ENCODE measurements at places on chromosomes 1 and 21.

DNA sequence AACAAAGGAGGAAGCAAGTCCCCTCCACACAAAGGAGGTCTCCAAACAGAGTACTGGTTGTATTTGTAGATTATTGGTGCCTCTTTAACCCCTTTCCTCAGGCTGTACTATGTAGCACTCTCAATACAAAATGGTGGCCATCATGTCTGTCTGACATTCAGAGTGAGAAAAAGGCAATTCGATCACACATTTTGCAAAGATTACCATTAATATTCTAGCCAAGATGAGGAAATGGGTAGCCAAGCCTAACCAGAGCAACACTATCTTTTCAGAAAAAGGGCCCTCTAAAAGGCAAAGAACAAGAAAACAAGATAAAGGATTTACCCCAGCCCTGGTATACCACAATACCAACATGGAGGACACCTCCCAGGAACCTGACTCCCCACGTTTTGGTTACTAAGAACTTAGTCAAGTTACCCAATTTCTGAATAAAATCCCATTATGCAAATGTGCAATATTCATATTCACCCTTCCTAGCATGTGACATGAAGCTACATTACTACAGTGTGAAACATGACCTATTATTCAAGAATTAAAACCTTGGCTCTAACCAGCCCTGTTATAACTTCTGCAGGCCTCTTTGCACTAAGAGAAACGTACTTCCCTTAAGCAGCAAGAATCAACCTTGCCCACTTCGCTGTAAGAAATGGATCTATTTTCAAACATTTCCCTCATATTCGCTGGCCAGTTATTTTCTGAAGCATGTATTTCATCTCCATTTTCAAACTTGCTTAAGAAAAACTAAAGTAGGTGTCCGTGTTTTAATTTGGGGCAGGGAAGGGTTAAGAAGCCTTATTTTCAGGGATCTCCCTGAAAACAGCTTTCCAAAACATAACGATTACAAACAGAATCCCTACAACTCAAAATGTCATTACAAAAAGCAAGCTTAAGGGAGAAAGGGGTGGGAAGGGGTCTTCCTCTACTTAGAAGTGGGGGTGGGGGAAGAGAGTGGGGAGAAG is 2.1 kb downstream of the KDM5B start:
- no peak for DNase-seq

GRCh38 chr21:32196001-32196400 is 82.8 kb downstream of the MIS18A start:
- DNase-seq = no peak

DNA sequence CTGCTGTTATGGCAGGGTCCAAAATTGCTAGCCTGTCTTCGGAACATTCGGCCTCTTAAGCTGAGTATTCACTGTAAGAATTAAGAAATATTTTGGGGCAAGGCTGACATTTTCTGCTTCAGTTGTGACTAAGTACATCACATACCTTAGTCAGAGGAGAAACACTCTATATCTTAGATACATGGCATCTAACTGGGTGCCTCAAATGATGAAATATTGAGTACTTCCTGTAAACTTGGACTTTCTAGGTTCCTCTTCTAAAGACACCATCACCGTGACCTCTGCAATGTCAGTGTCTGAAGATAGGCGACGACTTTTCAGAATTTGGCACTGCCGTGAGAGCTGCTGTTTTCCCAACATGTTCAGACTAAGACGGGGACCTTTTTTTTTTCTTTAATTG is 65.6 kb downstream of the PCBP3 start:
- DNase-seq = no peak

DNA sequence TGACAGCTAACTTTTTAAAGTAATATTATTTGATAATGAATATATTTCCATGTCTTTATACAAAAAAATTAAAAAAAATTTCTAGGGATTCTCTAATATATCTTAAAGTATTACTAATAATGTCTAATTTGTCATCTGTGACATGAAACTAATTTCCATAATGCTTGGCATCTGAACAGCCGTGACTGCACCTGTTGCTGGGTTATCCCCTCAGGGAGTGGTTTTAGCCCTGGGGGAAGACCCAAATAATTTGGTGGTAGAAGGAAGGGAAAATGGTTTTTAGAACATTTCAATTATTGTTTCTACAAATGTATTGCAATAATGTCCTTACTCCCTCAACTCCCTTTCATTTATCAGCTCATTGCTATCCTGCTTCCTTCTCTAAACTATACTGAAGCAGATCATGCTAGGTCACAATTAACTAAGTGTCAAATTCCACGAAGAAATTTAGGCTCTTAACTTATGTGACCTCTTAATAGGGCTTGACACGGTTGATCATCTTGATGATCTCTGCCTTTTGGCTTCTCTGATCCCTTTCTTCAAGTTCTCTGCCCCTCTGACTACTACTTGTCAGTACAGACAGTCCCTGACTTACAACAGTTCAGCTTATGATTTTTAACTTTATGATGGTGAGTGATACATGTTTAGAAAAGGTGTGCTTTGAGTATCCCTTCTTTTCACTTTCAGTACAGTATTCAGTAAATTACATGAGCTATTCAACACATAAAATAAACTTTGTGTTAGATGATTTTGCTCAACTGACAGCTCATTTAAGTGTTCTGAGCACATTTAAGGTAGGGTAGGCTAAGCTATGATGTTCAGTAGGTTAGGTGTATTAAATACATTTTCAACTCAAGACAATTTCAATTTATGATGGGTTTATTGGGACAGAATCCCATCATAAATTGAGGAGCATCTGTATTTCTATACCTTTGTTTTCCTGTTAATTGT is 26.4 kb upstream of the DPH5 start:
- no peak for DNase-seq

GRCh38 chr1:202567738-202568137 is 142.5 kb downstream of the SYT2 start:
- DNase-seq = no peak

GRCh38 chr21:15293240-15293639 is 228.4 kb upstream of the NRIP1 start:
- no peak for DNase-seq

GRCh38 chr1:115595279-115596079 is 46.3 kb upstream of the VANGL1 start:
- DNase-seq = peak; percentile 18

DNA sequence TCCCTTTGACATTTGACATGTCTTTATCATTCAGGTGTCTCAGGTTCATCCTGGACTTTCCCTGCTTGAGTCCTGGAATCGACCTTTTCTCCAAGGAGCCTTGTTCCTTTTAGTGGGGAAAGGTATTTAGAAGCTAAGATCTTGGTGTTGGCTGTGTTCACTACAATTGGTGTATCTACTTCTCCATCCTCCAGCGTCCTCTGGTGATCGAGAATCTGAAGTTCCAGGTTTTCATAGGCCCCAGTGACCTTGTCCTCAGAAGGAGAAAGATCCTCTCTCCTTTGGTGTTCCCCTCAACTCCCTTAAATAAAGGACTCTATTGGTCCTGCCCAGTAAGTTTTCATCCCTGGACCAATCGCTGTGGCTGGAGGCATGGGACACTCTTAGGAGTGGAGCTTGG is 22.1 kb downstream of the MROH7 start:
- no peak for DNase-seq

DNA sequence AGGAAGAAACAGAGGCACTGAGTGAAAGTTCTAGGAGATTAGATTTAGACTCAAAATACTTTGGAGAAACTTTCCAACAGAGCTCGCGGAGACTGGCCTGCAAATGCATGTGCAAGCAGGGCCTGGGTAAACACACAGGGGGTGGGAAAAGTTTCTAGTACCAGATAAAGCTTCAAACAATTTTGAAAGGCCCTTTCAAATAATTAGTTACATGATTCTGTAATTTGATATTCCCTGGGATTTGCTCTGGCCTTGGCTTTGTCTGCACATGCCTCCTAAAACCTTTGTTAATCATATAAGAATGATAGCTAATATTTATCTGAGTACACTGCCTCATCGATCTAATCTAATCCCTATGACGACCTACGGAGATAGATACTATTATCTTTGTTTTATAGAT is 31.3 kb downstream of the VTCN1 start:
- DNase-seq = no peak

DNA sequence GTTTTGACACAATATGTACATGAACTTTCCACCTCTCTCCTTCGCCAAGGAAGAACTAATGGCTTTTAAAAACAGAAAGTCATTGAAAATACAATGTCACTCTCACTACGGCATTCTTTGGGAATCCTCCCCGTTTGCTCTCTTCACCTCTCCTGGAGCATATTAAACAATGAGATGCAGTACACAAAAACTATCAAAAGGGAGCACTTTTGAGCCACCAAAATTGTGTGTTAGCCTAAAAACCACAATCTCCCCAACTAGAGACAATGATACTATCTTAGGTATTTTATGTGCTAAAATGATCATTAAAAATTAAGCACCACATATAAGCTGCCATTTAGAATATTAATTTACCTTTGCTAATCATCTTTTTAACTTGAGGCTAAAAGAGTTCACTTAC is 425.5 kb downstream of the KCTD3 start:
- DNase-seq = no peak

- no peak for DNase-seq
Observed at GRCh38 chr1:89523572-89524368, 859 bp upstream of the LRRC8B start.

GRCh38 chr1:2248127-2248826 is 20.2 kb downstream of the SKI start:
- no peak for DNase-seq

DNA sequence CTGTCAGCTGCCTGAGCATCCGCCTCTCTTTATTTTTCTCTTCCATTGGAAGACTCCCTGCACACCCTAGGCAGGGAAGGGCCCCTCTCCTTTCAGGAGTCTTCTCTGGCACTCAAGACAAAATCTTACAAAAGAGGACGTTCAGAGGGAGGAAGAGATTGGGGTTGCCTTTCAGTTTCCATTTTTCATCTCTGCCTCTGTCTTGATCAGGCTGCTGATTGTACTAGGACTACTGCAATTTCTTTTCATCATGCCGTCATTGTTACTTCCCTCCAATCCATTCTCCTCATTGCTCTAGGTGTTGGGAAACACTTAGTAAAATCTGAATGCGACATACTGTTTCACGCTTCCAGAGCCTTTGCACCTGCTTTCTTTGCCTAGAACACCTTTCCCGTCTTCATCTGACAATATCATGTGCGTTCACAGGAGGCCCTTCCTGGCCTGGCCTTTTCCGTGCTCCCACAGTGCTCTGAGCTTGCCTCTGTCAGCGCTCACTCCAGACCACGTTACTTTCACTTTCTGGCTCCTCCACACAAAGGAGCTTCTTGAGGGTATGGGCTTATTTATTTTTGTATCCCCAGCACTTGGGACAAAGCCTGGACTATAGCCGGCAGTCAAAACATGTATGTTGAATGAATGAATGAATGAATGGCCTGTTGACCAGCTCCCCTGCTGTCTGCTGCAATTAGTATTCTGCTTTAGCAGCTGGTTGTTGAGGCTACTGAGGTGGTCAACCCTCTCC is 10.9 kb downstream of the LRRC71 start:
- no peak for DNase-seq
